ENCODE measurements at places on chromosomes 3 and 15.

- no peak for DNase-seq
Measured at GRCh38 chr3:186247821-186248814, 113.9 kb downstream of the DGKG start.

DNA sequence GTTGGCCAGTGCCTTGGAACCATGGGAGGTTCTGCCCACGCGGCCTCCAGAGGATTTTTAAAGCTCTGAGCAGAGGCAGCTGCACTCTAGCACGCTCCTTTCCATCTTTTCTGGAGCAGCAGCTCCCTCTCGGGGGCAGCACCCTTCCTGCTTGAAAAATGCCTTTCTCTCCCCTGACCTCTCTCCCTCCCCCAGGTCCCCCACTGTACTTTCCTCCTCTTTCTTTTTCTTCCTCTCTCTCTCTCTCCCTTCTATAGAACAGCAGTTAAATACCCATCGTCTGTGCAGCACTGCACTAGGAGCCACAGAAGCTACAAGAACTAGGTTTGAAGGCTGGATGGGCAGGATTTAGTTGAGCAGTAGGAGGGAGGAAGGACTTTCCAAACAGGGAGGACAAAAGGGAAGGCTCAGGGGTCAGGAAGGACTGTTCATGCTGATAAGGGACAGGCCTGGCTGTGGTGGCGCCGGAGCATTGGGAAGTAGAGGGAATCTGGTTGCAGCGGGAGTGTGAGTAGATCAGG, 4.4 kb downstream of the ALPK3 start:
- no peak for DNase-seq

DNA sequence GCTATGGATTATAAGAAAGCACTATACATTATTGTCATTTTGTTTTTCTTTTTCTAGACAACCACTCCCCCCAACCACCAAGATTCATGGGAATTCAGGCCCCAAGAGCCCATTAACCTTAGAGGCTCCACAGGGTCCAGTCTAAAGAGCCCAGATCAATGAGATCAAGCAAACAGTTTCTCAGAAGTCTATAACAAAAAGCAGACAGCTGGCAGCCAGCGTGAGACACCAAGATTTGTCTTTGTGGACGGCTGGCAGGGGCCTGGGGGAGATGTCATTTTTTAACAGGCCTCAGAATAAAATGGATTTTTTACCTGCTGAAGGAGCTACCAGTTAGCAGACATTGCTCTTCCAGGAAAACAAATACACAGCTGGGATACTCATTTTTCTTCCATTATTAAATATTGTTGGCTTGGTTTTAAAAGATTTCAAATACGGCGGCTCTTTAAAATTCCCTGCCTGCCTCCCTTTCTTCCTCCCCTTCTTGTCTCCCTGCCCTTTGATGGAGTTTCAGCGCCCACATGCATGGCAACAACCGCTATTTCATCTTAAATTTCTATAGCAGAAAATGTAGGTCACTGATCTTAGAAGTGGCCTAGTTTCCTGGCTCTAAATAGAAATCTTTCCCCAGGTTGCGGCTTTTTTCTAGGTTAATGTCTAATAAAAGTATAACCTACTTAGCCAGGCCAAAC, 130.6 kb downstream of the FAM174B start:
- no peak for DNase-seq

- DNase-seq: no peak
Measured at GRCh38 chr15:53648934-53649333, 110.5 kb downstream of the WDR72 start.

DNA sequence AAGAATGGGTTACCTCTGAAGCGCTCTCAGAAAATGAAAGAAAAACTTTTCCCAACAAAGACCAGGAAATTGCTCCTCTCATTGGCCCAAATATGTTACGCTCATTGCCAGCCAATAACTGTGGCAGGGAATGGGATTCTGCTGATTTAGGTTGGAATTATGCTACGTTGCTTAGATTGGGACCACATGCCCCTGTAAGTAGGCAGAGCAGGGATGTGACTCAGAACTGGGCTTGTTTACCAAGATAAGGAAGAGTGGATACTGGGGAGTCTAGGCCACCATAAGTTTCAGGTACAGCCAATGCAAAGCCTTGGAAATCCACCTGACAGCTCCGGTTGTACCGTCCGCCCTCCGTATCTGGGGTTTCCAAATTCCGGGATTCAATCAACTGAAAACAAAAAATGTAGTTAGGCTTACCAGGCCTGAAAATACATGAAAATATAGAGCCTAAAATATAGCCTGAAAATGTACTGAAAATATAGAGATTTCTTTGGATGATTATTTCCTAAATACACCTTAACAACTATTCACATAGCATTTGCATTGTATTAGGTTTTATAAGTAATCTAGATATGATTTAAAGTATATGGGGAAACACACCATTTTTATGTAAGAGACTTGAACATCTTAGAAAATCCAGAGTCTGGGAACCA, 1.5 kb upstream of the TCF12 start:
- DNase-seq: no peak

DNA sequence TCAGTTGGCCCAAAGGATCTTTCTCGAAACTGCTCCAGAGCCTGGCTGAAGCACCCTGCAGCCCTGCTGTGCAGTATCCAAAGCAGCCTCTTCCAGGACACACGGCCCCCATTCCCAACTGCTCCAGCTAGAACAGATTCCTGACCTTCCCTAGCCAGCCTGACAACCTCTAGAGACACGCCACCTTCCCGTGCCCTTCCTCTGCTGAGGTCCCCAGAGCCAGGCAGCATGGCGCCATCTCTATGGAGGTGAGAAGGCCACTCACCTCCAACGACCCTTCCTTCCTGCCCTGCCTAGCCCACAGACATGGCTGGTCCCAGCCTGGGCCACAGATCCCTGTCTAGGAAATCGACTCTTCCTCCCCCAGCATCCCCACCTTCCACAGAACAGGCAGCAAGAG, 3.1 kb downstream of the KIF7 start:
- DNase-seq: no peak

- peak; percentile 72 for DNase-seq
Measured at GRCh38 chr15:78944669-78945407, at the start of gene CTSH. TSS of gene CTSH (minus strand) at chr15:78945046. CDS start at chr15:78944981, 65 bp downstream.

- DNase-seq: no peak
Measured at GRCh38 chr15:23648920-23649515, 1.4 kb upstream of the MAGEL2 start.

DNA sequence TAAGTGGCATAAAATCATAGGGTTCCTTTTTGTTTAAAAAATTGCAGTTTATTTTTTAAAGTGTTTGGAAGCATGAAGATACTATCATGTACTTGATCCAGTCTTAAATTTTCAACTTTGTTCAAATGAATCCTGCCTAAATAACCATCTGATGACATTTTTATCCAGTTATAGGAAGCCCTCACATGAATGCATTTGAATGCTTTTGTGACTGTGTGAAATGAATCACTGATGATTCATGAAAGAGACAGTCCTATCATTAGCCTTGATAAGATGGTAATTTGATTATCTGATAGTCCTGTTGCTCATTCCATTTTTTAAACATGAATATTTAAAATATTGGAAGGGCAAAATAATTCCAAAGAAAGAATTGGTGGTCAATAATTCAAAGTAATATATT, 401.9 kb upstream of the ROBO2 start:
- no peak for DNase-seq

DNA sequence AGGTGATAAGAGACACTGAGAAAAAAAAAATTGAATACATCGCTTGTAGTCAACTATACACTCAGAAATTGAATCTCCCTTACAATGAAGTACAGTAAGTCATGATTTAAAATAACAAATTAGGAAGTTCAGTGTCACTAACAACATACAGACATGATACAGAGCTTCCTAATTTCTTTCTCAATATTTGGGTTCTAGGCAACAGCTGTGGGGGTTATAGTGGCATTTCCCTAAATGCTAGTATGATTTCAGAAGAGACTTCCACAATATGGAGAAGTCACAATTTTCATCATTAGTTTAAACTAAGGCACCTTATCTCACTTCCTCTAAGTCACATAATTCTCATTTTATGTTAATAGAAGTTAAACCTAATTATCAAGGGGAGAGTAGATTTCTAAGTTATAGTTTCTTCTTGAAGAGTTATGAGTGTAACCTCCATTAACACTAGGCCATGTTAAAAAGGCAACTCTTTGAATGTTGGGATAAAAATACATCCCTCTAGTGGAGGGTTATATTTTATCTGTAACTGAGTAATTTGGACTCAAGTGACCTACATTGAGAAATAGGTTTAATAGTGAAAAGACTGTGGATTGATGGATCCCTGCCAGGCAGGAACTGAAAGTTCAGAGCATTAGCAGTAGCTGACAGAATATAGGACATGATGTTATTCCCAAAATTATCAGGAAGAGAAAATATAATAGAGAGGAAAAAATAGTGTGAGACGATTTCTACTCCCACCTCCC, 286.0 kb upstream of the SUCLG2 start:
- no peak for DNase-seq

DNA sequence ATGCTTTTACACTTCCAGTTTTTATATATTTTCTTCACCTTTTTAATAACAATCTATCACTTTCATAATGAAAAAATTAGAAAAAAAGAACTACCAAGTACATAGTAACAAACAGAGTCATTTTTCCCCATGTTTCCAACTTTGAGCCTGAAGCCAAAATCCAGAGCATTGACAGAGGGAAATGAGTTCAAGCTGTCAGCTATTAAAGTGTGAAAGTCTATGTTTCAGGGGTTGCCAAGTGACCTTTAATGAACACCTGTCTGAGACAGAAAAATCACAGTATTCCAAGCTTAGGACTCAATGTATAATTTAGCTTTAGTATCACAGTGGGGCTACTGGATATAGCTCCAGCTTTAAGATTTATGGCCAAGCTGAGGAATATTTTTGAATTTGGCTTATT, 128.3 kb upstream of the GADL1 start:
- DNase-seq: no peak

GRCh38 chr15:74847432-74847831, 4.5 kb upstream of the ULK3 start:
- no peak for DNase-seq

GRCh38 chr15:63519548-63520178, 15.3 kb downstream of the USP3 start:
- no peak for DNase-seq

GRCh38 chr3:66099541-66100065, 60.9 kb upstream of the MAGI1 start:
- DNase-seq: no peak

GRCh38 chr3:112734736-112735350, 93.9 kb upstream of the CCDC80 start:
- DNase-seq: peak; percentile 51

GRCh38 chr3:106839576-106840280, 537.5 kb upstream of the CCDC54 start:
- no peak for DNase-seq

- DNase-seq: no peak
Measured at GRCh38 chr15:23897531-23897930, 210.4 kb upstream of the NDN start.

DNA sequence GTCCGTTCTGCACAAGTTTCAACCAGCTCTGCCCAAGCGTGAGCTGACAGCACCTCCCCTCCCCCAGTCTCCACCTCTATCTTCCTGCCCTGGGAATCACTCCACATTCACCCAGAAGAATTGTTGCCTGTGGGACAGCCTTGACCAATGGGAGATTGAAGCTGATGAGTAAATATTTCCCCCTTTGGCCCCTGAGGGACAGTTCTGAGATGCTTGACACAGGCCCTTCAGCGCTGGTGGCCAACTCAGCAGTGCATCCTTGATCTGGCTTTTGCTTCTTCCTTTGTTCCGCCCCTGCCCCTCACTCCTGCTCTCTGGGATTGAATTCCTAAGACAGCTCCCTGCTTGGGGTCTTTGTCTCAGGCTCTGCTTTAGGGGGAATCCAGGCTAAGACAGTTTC, 13.1 kb upstream of the SKIC8 start:
- no peak for DNase-seq

DNA sequence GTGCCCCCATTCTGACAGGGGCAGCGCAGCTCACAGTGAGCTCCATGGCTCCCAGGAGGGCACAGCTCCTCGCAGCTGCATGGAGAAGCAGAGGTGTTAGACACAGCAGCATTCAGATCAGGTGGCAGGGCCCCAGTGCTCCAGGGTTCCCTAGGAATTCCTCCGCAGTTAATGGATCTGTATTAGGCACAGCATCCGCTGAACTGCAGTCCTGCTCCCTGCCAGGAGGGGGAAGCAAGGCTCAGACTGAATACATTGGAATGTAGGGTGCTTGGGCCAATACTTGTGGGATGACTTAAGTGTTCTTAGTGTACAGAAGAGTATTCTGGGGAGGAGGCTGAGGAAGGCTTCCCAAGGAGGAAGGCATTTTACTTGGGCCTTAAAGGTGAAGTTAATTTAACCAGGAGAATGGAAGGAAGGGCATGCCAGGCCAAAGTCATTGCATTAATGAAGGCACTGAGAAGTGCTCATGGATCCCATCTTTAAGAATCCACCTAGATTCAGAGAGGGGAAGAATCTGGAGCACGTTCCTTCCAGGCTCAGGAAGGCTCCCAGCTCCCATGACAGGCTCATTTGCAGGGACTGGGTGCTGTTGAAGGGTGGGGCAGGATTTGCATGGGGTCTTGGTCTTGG, 111.6 kb downstream of the RAB11A start:
- no peak for DNase-seq

GRCh38 chr3:44995142-44995770, 19.2 kb downstream of the EXOSC7 start:
- DNase-seq: no peak

GRCh38 chr3:56423661-56424099, 44.6 kb downstream of the ERC2 start:
- no peak for DNase-seq

GRCh38 chr3:54822206-54822605, 105.7 kb downstream of the LRTM1 start:
- DNase-seq: no peak

DNA sequence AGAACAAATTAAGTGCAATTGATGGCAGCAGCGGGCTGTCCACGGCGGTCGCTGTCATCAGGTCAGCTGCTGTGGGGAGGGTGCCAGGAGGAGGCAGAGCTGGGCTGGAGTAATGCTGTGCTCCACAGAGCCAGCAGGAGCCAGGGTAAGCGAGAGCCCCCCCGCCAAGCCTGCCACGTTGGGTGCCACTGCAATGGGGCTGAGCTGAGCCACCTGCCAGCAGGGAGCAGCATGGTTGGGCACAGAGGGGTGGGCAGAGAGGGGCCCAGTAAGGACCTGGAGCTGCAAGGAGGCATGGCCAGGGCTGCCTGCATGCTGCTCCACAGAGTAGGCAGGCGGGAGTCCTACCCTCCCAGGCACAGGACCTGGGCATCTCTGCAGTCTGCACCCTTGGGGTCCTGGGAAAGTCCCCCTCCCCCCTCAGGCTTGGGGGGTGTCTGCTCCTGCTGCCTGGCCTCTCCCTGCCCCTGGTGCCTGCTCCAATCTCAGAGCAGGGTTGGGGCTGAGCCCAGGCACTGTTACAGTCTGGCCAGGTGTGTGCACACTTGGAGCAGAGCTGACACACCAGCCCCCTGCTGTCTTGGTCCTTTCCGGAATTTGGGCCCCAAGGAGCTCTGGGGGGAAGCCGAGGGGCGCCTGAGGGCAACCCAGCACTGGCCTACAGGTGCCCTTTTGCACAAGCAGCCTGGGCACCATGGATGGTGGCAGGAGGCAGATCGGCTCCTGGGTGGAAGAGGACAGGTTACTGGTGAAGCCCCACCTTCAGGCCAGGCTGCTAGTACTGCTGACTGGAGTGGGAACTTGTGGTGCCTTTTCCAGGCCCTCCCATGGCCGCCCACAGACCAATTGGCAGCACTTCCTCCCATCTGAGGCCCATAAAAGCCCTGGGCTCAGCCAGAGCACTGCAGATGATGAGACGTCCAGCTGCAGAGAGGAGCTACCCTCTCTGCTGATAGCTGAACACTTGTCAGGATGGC, 8.5 kb upstream of the PIAS1 start:
- no peak for DNase-seq
